Esophagus muscularis mucosa (tissue), 4 donors: ENCODE measurements at places on chromosomes 6 and 20. TPM values are rescaled to one million over a fixed set of nuclear protein-coding genes. Genes with fewer than 3 reads are reported as not detected.

Gene KIF6
- 1.2 TPM for total RNA-seq

- no peak for DNase-seq
Measured at GRCh38 chr6:82030761-82031503, 216.6 kb downstream of the IBTK start.

DNA sequence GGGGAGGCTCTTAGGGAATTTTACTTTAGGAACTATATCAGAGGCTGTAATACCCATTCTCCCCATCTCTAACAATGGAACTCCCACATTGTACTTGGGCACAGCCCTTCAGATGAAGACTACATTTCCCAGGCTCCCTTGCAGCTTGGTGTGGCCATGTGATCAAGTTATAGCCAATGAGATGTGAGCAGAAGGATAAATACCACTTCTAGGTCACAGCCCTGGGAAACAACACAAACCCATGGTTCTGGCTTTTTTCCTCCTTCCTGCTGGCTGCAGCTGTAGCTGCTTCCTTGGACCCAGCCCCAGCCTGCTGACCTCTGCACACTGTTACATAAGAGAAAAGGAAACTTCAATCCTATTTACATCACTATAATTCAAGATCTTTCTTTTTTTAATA, 445.9 kb upstream of the JARID2 start:
- no peak for DNase-seq

DNA sequence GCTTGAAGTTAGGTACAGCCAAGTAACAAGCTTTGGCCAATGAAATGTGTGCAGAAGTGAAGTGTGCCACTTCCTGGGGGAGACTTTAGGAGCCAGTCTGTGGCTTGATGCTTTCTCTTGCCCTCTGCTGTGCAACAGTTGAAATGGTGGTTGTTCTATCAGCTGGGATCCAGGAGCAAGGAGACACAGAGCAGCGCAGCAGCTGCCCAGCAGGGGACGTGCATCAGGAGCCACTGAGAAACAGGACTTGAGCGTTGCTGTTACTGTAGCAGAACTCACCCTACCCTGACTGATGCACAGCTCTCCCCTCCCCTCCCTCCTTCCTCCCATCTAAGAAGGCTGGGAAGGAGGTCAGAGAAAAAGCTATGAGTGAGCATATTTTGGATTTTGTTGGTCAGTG, 18.9 kb upstream of the CCN5 start:
- no peak for DNase-seq

DNA sequence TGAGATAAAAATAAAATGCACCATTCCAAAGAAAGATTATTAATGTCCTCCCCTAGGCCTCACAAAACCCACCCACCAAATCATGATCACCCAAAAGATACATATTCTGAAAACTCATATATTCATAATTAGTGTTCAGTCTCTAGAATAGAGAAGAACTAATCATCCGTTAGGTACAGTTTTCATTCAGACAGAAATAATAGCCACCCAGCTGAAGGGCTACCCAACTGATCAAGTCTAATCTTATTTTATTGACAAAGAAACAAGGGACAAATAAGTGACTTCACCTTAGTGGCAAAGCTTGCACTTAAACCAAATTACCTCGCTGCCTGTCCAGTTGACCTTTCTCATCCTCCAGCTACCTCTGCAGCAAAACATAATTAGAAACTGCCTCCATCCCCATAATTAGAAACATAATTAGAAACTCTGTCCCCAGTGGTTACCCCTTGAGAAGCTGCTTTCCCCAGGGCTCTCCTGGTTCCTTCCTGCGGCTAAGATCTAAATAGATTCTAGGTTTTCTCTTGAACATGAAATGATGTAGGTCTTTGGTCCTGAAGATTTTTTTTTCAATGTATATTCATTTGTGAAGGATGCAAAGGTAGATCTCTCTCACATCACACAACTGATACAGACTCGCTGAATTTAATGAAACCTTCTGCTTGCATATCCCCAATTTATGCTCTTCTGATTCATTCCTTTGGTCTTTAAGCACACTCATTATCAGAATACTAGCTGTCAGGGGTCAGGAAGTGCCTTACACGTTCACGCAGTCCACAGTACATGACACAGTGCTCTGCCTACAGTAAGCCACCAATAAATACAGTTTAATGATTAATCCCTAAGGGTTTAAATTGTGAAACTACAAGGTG, 46.3 kb downstream of the HBS1L start:
- no peak for DNase-seq

- DNase-seq, result no peak
Measured at GRCh38 chr6:137733372-137733771, 133.7 kb upstream of the TNFAIP3 start.
